ENCODE measurements at places on chromosomes 5 and 9.

GRCh38 chr9:132041798-132042197, 37.9 kb downstream of the MED27 start:
- DNase-seq: no peak

- no peak for DNase-seq
Observed at GRCh38 chr5:152118676-152119470, 194.2 kb upstream of the GLRA1 start.

- DNase-seq: no peak
Observed at GRCh38 chr9:125532812-125533594, 174.0 kb downstream of the MAPKAP1 start.

- DNase-seq: no peak
Observed at GRCh38 chr9:2066312-2067273, 51.4 kb downstream of the SMARCA2 start.

GRCh38 chr5:3958389-3958788, 362.8 kb downstream of the IRX1 start:
- no peak for DNase-seq

GRCh38 chr9:21205204-21205603, 1.7 kb downstream of the IFNA10 start:
- DNase-seq: no peak

DNA sequence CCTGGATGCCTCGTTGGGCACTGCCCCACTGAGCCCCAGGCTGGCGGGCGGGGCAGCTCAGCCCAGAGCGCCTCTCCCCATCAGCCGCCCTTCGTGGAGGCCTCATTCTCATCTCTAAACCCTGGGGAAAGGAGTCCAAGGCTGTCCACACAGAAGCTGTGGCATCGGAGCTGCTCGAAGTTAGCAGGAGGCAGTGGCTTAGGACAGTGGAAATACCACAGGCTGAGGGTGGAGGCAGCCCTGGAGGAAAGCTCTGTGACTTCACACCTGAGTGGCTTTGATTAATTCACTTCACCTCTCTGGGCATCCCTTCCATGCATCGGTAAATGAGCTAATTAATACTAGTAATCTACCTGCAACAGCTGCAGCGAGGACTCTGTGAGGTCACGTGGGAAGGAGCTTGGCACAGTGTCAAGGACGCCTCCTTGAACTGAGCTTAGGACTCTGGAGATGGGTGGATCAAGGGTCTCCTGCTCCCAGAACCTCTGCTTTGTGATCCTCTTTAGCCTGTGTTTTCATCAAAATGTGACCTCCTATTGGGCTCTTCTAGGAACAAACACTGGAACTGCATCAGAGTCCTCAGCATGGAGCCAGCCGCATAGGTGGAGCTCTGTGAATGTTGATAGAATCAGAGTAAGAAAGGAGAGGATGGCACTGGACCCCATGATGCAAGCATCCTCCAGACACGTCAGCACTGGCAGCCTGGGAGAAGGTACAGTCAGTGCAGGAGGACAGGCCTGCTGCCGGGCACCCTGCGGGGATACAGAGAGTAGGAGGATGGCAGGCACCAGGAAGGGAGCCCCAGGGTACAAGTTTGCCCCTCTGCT, 842 bp upstream of the ANGPTL2 start:
- DNase-seq: no peak

GRCh38 chr5:112059579-112060135, 302.7 kb upstream of the NREP start:
- no peak for DNase-seq

DNA sequence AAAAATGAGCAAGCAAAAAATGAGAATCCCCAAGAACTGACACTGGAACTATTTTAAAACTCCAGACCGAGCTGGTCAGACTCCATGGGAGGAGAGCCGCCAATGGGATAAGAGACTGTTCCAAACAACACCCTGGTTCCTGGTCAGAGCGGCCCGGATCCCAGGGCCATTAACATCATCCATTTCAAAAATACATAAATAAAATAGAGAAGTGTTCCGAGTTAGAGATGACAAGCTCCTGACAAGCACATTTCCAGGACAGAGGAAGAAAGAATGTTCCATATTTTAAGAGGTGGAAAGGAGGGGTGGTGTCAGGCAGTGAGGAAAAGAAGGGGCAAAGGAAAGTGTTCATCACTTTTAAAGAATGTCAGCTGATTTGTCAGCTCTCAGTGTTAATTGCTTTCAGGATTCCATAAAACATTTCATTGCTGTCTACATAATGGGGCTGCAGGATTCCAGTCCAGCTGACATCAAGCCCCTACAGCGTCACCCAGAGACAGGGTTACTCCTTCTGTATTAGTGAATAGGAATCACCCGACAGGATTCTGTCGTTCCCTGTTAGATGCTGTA, 202.5 kb upstream of the TRIM32 start:
- no peak for DNase-seq

- DNase-seq: no peak
Observed at GRCh38 chr9:9783711-9784110, 829.1 kb downstream of the PTPRD start.

- no peak for DNase-seq
Observed at GRCh38 chr9:95003689-95004410, 277.4 kb downstream of the AOPEP start.

- no peak for DNase-seq
Observed at GRCh38 chr5:174245516-174246075, 200.1 kb downstream of the NSG2 start.

- no peak for DNase-seq
Observed at GRCh38 chr5:178555005-178555404, 35.2 kb downstream of the COL23A1 start.

DNA sequence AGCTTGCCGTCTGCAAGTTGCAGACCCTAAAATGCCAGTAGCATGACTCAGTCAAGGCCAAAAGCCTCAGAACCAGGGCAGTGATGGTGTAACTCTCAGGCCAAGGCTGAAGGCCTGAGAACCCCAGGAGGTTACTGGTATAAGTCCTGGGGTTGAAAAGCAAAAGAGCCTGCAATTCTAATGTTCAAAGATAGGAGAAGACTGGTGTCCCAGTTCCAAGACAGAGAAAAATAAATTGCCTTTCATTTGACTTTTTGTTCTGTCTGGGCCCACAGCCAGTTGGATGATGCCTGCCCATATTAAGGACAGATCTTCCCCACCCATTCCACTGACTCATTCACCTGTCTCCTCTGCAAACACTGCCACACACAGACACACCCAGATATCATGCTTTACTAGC, 673.2 kb downstream of the CDH18 start:
- no peak for DNase-seq

GRCh38 chr9:126722252-126722921, 82.5 kb upstream of the ZBTB43 start:
- peak; percentile 83 for DNase-seq

DNA sequence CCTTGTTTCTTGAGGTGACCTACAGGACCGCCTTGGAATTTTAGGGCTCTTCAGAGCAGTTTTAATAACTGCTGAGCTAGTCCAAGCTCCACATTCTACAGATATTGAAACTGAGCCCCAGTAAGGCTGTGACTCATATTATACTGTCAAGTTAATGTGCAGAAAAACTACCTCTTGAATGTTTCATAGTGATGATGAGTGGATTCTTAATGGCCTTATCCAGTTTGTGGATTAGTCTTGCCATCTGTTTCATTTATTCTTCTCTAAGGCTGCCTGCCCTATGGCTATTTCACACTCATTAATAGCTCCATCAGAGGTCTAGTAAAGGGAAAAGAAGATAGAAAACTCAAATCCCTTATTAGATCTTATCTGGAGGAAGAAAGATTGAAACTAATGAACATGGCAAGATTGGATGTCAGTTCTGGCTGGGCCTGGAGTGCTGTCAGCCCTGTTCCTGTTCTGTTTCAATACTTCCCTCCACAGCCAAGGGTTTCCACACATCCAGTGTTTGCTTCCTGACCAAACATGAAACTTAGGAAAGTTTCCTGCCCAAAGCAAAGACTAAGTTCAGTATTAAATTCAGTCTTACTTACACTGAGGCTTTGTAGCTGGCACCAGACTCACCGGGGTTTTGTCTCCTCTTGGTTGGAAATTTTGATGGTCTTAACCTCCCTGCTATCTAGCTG, 215.6 kb upstream of the DMAC1 start:
- DNase-seq: no peak

DNA sequence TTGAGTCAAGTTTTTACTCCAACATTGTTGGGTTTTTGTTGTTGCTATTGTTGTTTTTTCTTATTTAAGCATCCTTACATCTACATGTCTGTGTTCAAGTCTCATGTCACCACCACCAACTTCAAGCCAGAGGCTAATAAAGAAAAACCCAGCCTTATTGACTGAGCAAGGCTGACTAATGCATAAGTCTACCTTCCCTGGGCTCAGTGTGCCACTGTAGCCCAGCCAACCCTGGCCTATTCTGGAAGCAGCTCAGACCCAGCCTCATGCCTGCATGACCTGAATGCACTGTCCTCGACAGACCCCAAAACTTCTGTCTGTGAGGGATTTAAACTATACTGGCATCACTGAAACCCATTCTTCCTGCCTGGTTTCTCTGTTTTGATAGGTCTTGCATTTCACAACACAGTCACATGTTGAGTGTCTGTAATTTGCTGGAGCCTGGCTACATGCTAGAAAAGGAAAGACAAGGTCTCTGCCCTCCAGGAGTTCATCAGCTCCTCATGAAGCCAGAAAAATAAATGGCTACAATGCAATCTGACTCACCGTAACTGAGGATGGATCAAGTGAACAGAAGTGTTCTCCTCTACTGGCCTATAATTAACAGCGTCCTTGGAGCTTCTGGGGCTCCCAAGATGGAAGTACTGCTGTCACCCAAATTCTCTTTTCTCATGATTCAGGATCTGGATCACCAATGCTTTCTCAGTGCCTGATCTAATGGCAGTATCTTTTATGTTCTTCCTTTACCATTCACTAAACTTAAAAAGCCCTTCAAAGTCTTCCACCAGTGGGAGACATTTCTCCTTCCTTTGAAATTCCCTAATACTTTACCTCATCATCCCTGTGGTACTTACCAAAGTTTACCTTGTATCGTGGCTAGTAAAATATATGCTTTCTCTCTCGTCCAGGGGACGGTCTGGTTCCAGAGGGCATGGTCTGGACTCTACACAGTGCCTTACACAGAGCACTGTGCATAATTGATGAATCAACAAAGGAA, 103.9 kb upstream of the IFNE start:
- DNase-seq: no peak

- no peak for DNase-seq
Observed at GRCh38 chr5:130333089-130333488, 428.8 kb downstream of the CHSY3 start.

DNA sequence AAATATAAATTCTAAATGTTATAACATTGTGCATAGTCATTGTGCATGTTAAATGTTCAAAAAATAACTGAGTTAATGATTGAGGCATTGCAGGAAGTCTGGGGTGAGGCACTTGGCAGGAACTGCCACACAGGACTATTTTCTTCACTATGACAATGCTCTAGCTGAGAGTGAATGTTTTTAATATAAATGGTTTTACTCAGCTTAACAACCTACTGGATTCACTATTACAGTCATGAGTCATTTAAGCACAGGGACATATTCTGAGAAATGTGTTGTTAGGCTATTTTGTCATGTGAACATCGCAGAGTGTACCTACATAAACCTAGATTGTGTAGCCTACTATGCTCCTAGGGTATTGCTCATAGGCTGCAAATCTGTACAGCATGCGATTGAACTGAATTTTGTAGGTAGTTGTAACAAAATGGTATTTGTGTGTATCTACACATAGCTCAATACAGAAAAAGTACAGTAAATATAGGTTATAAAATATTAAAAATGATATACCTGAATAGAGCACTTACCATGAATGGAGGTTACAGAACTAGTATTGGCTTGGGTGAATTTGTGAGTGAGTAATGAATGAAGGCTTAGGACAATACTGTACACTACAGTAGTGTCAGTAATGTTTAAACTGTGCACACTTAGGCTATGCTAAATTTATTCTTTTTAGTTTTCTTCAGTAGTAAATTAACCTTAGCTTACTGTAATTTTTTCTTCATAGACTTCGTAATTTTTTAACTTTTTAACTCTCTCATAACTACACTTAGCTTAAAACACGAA, 346.1 kb upstream of the PTGER4 start:
- no peak for DNase-seq

DNA sequence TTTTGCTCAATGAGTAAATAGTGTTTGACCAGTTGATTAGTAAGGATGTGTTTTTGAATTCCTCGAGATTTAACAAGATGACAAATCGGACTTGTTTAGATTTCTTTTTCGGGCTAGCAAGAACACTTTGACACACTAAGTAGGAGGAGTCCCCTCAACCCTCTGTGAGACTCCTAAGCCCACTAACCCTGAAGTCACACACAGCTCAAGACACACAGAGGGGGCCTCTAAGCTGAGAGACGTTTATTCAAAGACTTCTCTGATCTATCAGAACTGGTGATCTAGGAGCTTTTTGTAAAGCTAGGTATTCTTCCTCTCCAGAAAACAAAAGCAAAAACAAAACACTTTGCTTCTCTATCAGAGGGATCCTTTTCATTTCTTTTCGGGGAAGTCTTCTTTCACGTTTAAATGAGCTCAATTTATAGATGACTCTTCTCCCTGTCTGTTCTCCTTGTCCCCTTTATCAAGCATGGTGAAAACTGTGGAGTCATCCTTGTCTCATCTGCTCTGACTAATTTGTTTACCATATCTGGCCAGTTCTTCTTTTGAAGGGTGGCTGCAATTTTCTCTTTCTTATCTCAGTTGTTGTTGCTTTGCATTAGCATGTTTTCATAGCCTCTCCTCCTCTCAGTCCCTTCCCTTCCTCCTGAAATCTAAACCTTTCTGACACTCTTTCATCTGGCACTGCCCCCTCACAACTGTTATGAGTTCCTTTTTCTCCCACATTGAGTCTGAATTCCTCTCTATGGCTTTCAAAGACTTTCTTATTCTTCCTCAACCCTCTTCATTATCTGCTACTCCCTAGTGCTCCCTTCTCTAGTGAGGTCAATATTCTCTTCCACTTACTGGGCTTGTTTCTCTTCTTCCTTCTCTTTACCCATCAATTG, 68.5 kb upstream of the RAI14 start:
- no peak for DNase-seq
